HL-60 (cell line): ENCODE measurements at places on chromosomes 12 and 14.

- DNase-seq = no peak
Observed at GRCh38 chr14:104141621-104142091, 3.3 kb downstream of the KIF26A start.

GRCh38 chr12:56836317-56836716 lies 73.2 kb downstream of the HSD17B6 start:
- no peak for DNase-seq

DNA sequence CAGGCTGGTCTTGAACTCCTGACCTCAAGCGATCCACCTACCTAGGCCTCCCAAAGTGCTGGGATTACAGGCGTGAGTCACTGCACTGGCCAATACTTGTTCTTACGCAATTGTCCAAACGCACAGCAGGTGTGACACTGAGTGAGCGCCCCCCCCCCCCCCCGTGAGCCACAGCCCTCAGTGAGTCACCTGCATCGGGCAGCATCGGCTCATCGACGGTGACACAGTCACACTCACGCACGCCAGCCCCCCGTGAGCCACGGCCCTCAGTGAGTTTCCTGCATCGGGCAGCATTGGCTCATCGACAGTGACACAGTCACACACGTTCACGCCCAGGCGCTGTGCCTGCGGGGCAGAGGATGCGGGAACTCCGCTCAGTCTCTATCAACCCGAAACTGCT lies 42.5 kb downstream of the GALNT9 start:
- DNase-seq = no peak

DNA sequence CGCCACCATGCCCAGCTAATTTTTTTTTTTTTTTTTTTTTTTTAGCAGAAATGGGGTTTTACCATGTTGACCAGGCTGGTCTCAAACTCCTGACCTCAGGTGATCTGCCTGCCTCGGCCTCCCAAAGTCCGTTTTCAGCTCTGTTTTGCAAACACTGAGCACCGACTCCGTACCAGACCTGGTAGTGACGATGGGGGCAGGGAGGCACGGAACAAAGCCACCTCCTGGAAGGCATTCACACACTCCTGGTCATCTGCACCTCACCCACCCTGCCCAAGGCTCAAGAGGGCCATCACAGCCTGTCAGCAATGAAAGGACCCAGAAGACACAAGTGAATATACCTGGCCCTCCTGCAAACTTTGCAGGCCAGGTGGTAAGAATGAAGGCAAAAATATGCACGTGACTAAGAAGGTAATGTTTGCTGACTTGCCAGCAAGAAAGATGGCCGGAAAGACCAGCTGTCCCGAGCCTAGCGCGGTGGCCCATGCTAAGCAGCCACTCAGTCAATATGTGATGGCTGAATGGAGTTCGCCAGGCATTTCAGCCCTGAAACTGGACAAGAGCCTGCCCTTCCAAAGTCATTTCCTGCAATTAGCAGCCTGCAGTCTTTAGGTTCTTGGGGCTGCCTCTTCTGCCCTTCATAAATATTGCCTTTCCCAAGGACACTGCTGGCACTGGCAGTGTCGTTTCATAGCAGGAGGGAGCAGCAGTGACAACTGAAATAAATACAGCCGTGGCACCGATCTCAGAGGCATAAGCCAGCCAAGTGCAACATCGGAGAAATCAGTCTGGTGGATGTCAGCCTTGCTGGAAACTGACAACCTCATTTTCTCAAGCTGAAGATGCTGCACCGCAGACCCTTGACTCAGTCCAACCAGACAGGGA lies 17.6 kb downstream of the MMAB start:
- no peak for DNase-seq

DNA sequence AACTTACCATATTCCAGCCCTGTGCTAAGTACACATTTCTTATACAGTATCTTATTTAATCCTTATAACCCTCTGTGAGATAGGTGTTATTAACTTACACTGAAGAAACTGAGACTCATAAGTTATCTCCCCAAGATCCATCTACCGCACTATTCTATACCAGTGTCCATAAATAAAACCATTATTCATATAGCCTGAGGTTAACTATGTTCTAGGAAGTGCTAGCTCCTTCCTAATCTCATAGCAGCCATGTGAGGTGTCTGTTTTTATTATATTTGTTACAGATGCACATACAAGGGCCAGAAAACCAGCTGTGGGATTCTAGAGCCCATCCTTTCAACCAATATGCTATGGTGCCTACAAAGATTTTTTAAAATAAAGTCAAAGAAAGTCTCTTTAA lies 100.3 kb upstream of the RAP1B start:
- no peak for DNase-seq

DNA sequence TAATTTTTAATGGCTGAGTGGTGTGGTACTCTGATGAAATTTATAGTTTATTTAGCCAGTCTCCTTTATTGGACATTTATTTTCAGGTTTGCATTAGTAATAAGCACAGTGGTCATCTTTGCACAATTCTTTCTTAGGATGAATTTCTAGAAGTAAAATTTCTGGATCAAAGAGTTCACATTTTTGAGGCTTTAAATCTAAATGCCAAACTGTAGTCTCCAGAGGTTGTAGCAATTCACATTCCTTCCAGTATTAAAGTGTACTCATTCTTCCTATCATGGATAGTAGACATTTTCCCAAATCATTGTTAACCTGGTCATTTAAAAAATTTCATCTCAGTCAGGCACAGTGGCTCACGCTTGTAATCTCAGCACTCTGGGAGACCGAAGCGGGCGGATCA lies 24.8 kb downstream of the SLC39A9 start:
- DNase-seq = no peak

GRCh38 chr14:88327497-88327896 lies 4.4 kb upstream of the KCNK10 start:
- DNase-seq = no peak

DNA sequence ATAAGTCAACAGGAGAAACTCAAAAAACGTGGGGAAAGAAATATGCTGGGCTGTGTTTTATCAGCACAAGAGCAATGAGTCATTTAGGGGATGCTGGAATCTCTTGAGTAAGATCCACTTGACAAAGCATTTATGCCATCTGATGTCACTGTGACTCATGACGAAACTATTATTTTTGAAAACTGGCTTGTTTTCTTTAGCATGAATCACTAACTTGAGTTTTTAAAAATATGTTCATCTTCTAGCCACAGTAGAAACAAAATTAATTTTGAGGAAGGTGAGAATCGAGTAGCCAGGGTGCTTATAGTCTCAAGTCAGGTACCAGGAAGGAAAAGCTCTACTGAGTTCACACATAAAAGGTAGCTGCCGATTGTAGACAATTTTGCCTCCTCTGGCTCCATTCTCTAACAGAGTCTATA lies 456.2 kb upstream of the MGAT4C start:
- DNase-seq = peak; percentile 8

DNA sequence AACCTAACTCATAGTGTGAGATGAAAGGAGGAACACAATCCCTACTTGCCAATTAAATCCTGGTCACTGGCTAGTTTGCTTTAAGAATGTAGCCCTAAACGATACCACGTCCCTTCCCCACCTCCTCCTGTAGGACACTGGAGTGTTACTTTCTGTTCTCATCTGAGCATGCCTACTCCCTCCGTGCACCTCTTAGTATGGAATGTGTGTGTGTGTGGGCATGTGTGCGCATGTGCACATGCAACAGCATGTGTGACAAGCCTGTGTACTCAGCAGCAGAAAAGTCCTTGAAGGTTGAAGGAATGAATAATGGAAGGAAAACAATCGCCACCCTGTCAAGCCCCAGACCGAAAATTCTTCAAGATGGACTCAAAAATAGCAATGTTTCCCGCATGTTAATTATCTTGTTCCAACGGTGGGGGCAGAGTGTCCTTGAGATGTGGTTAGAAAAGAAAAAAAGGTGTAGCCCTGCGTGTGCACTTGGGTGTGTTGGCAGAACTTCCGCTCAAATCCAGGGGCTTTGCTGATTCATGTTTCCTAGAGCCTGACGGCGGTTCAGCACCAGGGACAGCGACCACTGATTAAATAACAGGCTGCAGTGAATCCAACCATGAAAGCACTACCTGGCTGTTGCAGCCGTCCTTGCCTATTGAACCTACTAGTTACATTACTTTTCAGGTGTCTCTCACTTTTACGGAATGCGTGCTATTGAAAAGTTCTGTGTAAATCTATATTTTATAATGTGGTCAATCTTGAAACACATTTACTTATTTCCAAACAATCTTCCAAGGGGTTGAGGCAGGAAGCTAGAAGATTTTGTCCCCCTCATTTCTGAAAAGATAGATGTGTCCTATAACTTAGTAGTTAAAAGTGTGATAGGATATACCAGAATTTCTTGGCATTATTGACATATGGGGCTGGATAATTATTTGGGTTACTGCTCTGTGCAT lies 79.8 kb downstream of the SRRM4 start:
- DNase-seq = peak; percentile 16

GRCh38 chr14:38197001-38197783 lies 10.5 kb upstream of the SSTR1 start:
- no peak for DNase-seq

DNA sequence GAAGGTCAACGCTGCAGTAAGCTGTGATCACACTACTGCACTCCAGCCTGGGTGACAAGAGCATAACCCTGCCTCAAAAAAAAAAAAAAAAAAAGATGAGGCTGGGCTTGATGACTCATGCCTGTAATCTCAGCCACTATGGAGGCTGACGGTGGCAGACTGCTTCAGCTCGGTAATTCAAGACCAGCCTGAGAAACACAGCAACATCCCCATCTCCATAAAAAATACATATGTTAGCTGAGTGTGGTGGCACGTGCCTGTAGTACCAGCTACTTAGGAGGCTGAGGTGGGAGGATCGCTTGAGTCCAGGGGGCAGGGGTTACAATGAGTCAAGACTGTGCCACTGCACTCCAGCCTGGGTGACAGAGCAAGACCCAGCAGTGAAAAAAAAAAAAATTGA lies 50.4 kb downstream of the GXYLT1 start:
- no peak for DNase-seq

GRCh38 chr14:93949511-93950075 lies 22.4 kb downstream of the FAM181A start:
- no peak for DNase-seq

DNA sequence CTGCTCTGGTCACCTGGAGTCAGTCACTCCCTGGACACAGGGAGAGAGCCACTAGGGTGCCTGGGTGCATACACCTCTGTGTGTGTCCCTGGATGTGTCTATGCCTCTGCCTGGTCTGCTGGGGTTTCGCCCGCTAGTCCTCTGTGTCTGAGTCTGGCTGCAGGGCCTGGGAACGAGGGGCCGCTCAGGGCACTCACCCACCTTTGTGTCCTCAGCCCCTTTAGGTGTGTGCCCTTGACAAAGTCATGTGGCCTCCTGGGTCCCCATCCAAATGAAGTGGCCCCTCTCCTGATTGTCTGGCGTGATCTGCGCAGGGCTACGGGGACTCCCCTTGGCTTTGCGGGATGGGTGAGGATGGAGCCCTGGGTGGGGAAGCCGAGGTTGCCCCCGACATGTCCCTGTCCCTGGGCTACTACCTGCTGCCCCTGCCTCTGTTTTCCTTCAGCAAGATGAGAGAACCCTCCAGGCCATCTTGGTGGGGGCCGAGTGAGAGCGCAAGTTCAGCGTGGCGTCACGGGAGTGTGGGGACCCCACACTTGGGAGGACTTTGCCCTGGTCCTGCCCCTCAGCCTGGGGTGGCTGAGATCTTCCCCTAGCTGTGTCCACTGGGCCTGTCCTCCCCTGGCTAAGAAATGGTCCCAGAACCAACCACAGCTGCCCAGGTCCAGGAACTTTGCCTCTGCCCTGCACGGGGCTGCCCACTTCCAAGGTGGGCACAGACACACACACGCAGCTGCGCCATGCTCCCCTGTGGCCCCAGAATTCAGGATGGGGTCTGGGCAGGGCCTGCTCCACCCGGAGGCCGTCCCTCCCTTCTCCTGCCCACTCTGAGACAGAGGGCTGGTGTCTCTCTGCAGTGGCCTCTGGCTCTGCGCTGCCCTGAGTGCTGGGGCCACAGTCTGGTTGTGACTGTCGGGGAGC lies 2.7 kb upstream of the AHNAK2 start:
- no peak for DNase-seq

DNA sequence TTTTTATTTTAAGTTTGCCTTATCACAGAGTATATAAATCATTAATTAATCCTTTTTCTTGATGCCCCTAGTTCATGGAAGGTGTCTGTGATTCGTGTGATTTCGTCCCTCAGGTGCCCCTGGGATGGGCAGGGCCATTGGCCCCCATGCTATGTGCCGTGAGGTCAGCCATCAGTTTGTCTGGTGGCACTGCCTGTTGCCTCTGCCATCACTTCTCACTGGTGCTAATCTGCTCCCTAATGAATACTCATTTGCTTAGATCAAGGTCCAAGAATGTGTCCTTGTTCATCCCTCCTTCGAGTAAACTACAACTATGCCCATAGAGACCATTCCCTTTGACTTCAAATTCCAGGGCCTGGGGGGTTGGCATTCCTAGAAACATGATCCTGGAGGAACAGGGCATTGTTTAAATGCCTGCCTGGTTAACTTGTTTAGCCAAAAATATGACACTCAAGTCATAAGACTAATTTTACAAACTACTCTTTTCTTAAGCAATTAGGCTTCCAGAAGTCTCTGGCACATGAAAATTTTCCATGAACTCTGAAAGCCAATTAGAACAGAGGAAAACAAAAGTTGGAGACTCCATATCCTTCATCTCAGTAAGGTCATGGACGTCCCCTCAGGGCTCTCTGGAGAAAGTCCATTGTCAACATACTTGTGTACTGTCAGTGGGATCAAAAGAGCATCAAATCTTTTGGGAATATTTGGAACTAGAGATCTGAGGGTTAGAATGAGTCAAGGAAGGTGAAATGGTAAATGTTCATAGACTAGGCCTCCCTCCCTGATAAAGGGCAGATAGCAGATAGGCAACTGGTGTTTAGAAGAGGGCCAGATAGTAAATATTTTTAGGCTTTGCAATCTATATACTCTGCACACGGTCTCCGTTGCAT lies 90.9 kb upstream of the PLXNC1 start:
- DNase-seq = no peak

DNA sequence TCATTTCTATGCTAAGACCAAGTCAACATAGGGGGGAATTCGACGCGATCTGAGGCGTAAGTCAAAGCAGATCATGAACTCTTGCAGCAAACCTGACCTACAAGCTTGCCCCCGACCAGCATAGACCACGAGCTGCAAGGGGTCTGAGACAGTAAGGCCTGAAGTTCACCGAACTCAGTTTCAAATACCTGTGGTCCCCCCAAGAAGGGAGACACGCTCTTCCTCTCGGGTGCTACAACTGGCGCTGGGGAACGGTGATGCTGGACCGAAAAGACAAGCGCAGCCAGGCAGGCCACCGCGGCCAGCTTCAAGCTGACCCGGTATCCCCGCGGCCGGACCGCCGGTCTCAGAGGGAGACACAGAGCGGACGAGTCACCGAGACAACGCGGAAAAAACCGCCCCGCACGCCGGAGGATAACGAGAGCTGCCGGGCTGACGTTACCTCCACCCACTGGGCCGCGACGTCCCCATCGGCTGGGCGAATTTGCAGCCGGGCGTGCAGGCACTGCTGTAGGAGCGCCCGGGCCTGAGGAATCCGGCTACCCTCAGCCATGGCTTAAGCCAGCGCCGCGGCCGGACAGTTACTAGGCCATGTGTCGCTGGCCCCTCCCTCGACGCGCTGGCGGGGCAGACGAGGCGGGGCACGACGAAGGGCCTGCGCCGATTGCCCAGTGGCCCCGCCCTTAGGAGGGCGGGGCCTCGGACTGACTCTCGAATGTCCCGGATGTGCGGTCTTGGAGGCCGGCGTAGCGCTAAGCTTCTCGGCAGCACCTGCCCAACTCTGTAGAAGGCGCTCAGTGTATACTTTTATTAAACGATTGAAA lies at the start of gene DTD2:
TSS of gene DTD2 (minus strand) at position 666 of the 824 bp plus-strand sequence. CDS start at position 553, 113 bp downstream.
- peak; percentile 92 for DNase-seq
